Body of pancreas (tissue), 4 donors: ENCODE measurements at places on chromosomes 12 and 14. TPM values are rescaled to one million over a fixed set of nuclear protein-coding genes. Genes with fewer than 3 reads are reported as not detected.

EMC9 gene
- total RNA-seq = 21.1 TPM

DNAJC22 gene
- total RNA-seq = 7.3 TPM

GRCh38 chr12:21073129-21073528 is 57.9 kb upstream of the SLCO1B1 start:
- no peak for DNase-seq

GRCh38 chr12:66036317-66036716 is 94.2 kb downstream of the LLPH start:
- DNase-seq = peak; percentile 42

DNA sequence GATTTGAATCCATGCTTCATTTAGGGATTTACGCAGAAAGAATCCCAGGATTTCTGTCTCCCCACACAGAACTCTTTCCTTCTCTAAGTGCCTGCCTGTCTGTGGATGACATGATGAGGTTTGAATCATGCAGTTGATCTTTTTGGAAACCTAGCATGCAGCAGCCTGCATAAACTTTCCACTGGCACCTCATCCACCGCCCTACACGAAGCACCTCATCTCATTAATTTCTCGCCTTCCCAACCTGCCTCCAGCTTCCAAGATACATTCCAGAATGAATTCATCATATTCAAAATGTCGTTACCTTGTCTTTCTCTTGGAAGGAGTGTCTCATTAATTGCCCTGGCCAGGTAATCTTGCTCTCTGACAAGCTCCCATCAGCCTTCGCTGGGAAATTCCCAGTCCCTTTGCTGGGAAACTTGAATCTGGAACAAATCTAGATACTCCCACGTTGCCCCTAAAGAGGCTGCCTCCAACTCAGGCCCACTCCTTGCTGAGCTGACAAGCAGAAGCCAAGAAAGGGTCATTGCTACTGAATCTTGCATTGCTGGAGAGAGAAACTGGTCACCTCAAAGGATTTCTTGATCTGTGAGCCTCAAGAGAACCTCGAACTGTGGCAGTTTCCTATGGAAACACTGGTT is 48.2 kb downstream of the SERPINA3 start:
- DNase-seq = no peak

DNA sequence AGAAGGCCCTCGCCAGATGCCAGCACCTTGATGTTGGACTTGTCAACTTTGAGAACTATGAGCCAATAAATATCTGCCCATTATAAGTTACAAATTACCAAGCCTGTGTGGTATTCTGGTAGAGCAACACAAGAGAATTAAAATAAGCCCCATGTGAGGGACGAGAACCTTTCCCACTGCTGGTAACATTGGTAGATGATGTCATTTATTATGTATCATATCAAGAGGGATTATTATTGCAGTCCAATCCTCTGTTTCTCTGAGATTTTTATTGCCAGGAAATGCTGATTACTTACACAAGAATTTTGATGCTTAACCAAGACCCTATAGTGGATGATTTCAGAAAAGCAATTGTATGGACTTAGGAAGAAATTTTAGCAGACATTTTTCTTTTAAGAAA is 40.3 kb upstream of the SLC24A4 start:
- no peak for DNase-seq

FAM181A gene
- not detected for total RNA-seq

DNA sequence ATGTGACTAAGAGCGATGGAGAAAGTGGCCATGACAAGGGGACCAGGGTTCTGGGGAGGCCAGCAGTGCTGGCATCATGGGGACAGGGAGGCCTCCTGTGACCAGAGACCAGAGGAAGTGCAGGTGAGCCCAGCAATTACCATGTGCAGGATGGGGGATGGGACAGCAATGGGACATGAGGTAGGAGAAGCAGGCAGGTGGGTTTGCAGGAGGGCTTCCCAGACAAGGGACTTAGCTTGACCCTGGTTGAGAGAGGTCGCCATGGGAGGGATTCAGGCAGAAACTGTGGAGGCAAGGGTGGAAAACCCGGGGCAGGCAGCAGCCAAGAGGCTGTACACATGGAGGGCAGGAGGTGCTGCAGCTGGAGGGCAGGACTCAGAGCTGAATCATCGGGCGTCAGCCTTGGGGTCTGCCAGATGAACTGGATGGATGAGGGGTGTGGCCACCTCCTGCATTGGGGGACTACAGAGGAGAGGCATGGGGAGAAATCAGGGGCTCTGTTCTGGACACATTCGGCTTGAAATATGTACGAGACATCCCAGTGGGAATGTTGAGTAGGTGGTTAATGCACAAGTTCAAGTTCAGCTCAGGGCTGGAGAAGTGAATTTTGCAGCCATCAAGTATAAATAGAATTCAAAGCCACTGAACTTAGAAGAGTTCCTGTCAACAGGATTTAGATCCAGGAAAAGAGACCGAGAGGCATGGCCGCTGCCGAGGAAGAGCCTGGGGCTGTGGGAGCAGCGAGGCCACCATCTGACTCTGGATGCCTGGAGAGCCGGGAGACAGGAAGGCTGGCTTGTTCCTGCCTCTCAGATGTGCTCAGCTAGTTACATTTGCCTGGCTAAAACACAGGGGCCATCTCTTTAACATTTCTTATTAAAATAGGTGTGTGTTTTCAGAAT is 36.6 kb downstream of the SFSWAP start:
- DNase-seq = no peak

- no peak for DNase-seq
Observed at GRCh38 chr12:110024051-110024450, 24.3 kb downstream of the C12orf76 start.

GRCh38 chr14:76696361-76696760 is 64.9 kb upstream of the VASH1 start:
- DNase-seq = no peak

DNA sequence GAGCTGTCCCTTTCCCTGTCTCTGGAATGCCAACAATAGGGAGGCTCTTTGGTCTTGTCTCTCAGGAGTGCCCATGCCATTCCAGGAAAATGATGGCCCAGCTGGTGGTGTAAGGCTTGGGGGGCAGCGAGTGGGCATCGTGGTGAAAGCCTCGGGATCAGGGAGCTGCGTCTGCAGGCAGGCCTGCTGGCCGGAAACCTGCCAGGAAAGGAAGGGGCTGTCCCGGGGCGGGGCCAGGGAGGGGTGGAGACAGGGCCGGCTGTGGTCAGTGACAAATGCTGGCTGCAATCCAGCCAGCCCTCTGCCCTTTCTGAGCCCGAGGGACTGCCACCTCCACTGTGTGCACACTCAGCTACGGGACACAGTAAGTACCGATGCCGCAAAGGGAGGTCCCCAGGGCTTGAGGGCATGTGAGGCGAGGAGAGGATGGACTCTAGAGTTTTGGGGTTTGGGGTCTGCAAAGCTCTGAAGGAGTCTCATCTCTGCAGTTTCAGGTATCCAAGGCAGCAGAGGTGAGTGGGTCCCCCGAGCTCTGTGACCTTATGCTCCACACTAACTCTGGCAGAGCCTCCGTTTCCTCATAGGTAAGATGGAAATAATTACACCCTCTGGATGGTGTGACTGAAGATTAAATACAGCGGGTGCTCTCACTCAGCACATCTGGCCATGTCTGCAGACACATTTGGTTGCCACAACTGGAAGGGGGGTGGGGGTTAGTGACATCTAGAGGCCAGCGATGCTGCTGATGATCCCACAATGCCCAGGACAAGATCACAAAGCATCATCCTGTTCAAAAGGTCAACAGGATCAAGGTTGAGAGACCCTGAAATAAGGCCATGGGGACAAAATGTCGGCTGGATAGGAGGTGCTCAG is at the start of gene SERPINA5:
SERPINA5 (plus strand) TSS at position 300 of the 873 bp plus-strand sequence. CDS start 5,937 bp downstream, outside the sequence.
- peak; percentile 78 for DNase-seq

GRCh38 chr12:125185740-125186470 is 120.7 kb downstream of the AACS start:
- peak; percentile 70 for DNase-seq

DNA sequence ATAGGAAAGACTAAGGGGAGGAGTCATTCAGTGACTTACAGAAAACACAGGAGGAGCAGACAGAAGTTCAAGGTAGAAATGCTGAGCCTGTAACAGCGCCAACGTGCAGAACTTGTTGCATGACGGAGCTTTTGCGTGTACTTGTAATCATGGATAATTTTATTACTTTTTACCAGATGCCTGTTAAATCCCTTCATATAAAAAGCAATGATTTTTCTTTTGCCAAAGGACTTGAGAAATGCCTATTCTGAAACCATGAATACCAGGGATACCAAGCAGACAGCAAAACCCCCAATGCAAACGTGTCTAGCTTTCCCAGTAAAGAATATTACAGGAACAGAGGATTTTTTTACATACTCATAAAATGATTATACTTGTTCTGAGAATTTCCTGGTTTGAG is 163.6 kb upstream of the GSC start:
- no peak for DNase-seq

KLRC2 gene
- 0.66 TPM for total RNA-seq

DNA sequence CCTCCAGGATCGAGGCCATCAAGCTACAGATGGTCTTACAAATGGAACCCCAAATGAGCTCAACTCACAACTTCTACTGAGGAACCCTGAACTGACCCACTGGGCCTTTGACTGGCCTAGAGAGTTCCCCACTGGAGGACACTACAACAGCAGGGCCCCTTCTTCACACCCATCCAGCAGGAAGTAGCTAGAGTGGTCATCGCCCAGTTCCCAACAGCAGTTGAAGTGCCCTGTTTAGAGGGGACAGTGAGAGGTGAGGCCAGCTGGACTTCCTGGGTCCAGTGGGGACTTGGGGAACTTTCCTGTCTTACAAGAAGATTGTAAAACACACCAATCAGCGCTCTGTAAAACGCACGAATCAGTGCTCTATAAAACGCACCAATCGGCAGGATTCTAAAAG is 247.9 kb upstream of the BTG1 start:
- DNase-seq = no peak

- DNase-seq = peak; percentile 71
Observed at GRCh38 chr14:100383727-100384158, 60.6 kb downstream of the SLC25A47 start.

DNA sequence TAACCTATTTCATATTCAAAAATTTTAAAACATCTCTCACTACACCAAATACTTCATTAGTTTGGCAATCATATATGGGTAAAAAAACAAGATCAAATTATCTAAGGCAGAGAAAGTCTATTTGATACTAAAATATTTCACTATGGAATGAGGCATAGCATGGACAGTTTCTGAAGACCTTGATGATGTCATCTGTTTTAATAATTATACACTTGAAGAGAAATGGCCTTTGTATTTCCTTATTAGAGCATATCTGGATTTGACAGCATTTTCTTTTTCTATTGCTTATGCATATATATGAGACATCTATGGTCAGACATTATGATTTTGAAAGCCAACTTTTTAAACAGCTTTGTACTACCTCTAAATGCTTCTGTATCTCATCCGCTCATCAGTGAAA is 88.6 kb downstream of the DDHD1 start:
- DNase-seq = no peak

DNA sequence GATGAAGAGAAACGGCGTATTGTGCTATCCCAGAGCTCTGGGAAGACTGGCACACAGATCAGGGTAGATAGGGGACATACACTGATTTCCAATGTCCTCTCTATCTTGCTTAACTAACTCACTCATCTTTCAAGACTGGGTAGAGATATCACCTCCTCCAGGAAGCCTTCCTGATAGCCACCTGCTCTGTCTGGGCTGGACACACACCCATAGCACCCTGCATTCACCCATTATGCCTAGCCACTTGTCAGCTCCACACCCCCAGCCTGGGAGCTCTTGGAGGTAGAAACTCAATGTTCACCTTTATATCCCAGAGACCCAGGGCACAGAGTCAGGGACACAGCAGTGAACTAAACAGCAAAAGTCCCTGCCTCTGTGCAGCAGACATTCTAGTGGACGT is 52.0 kb downstream of the ACTN1 start:
- DNase-seq = no peak

GRCh38 chr12:78886719-78887407 is 22.3 kb downstream of the SYT1 start:
- no peak for DNase-seq

DNA sequence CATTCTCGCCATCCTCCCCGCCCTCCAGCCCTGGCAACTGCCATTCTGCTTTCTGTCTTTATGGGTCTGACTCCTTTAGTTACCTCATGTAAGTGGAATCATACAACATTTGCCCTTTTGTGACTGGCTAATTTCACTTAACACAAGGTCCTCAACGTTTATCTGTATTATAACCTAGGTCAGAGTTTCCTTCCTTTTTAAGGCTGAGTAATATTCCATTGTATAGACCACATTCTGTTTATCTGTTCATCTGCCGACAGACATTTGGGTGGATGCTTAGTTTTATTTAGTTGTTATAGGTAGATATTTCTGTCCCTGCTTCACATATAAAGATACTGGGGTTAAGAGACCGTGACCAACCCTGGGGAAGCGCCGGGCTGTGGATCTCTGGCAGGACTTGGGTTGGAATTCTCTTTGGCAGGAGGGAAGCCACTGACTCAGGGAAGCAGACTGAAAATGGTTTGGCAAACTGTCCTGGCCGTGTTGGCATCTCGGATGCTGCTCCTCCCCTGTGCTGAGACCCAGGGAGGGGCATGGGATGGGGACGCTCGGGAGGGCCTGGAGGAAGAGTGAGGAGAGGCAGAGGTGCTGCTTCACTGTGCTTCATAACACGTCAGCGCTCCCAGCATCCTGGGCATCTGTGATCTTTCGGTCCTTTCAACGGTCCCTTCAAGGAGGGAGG is 38.9 kb downstream of the TEAD4 start:
- DNase-seq = no peak

KLHL33 gene
- total RNA-seq = not detected

KRT75 gene
- not detected for total RNA-seq

GRCh38 chr12:9509464-9510161 is 98.1 kb downstream of the KLRB1 start:
- DNase-seq = peak; percentile 7

AICDA gene
- not detected for total RNA-seq

- no peak for DNase-seq
Observed at GRCh38 chr12:20657496-20657895, 37.6 kb upstream of the SLCO1C1 start.

DNA sequence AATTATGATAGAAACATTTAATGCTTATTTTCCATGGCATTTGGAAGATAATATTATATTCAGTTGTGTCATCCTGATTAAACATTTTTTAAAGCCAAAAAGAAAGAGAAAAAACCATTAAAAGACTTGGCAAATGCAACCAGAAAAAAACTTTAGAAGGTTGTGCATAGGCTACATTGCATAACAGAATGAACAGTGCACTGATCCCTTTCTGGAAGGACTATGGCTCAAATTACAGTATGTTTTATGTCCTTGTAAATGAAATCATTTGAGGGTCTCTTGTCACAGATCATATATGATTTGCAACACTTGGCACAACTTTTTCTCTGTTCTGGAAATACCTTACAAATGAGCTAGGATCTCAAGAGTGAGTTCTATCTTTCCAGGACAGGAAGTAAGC is 275.2 kb upstream of the FLRT2 start:
- DNase-seq = no peak

DNA sequence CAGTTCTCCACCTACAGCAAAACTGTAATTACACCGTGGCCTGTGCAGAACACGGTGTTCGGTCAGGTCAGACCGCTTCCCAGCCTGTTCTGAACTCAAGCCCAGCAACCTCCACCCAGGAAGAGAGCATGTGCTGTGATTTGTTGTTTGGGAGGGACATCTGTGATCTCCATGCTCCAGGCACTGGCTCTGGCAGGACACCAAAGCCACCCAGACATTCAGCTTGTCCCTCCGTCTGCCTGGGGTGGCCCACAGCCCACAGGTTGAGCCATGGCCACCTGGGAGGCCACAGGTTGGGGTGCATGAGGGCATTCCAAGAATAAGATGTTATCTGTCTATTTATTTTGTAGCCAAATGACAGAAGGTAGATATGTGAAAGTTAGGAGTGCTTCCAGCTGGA is 1091.1 kb downstream of the VRK1 start:
- DNase-seq = no peak

IL22 gene
- not detected for total RNA-seq

- no peak for DNase-seq
Observed at GRCh38 chr12:40775661-40776060, 83.4 kb downstream of the CNTN1 start.

LBHD2 gene
- not detected for total RNA-seq

- no peak for DNase-seq
Observed at GRCh38 chr12:56486694-56487093, 1.3 kb downstream of the GLS2 start.
